ENCODE measurements at places on chromosomes 4 and X. TPM values are rescaled to one million over a fixed set of nuclear protein-coding genes. Genes with fewer than 3 reads are reported as not detected.

The DACH2 gene
- not detected for total RNA-seq

The ABCG2 gene
- total RNA-seq, result 3.5 TPM

The MAGEA1 gene
- not detected for total RNA-seq

The KCND1 gene
- 6.5 TPM for total RNA-seq

The CENPVL1 gene
- 0.17 TPM for total RNA-seq

The IGSF1 gene
- total RNA-seq, result 1.7 TPM

- DNase-seq, result no peak
Observed at GRCh38 chrX:38768079-38768478, 33.2 kb upstream of the MID1IP1 start.

DNA sequence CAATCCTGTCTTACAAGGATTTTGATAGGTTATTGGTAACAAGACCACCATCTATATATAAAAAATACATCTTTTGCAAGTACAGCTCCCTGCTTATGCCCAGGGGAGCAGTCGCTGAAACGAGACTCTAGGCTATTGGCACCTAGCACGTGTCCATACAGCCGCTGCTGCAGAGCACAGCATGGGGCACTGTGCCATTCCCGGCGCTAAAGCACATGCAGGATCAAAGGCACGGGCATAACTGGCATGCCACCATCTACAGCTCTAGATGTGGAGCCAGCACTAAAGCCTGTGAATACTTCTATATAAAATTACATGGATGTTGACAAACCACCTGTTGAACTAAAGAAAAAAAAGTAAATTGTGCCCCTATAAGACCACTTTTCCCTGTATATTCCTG is 144.8 kb downstream of the COL25A1 start:
- DNase-seq, result no peak

GRCh38 chr4:114563536-114564315 is 34.9 kb upstream of the UGT8 start:
- peak; percentile 50 for DNase-seq

DNA sequence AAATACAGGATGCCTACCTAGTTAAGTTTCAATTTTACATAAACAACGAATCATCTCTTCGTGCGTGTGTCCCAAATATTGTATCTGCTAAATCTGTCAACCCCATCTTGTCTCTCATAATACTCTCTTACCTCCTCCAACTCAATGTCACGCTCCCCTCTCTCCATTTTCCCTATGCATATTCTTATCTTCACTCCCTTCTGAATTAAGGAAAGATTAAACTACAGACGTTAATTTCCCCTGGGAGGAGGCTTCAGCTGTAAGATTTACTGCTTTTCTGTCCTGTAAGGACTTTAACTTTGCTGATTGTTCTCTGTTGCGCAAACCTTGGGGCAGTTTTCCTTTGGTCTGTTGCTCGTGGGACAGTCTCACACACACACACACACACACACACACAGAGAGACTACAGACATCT is 455 bp upstream of the ABCB7 start:
- no peak for DNase-seq

GRCh38 chr4:150072906-150073714 is 5.1 kb upstream of the DCLK2 start:
- DNase-seq, result no peak

DNA sequence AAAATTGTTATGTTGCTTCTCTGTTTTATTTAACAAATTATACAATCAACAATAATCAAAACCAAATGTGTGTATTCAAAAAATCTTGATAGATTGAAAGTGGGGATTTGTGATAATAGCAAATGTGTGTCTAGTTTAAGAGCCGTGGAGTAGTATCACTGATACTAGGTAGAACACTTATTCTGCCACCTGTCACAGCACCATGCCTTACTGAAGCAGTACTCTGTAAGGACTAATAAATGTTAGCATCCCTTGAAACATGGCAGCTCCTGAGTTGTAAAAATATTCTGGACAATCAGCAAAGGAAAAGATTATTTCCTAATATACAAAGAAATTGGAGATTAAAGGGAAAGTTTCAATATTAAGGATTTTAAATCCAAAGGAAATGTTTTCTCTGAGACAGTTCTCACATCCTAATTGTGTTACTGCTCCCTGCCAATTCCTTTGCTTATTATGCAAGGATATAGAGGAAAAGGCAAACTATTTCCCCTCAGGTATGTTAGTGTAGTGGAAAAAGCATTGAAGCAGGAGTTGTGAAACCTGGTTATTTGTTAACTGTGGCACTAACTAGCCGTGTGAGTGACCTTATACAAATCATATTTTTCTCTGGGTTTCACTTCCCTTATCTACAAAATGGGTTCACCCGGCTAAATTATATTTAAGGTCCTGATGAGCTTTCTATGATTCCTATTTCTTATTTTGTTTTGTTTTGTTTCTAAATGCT is 303.1 kb downstream of the ARHGAP24 start:
- DNase-seq, result no peak

DNA sequence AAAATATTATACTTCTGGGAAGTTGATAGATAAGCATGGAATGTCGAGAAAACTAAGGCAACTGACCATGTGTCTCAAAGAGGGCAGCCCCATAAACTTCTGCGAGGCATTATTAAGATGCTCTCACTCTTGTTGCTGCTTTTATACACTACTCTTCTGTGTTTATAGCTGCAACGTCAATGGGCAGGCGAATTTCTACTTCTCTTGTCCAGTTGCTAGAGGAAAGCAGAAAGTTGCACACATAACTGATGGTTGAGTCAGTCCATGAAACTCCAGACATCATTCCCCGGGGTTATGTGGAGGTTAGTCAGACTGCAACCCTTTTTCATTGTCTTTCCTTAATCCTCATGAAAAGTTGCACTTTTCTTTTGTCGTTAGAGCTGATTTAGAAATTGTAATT is 39.8 kb downstream of the VCX3B start:
- no peak for DNase-seq

- DNase-seq, result peak; percentile 45
Observed at GRCh38 chrX:20252381-20253231, 14.1 kb downstream of the RPS6KA3 start.

DNA sequence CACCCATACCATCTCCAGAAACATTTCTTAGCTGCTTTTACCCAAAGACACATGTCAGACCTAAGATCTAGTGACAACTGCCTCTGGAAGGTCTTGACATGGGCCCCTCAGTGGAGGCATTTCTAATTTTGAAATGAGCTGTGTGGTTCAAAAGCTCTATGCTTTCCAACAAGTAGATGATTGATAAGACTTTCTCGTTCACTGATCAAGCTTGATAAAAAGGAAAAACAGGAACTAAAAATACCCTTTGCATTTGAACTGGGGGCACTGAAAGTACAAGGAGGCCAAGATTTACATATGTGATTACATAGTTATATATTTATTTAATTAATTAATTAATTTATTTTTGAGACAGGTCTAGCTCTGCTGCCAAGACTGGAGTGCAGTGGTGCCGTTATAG is 61.3 kb upstream of the SCOC start:
- no peak for DNase-seq

Data from mucosa of gallbladder (tissue), 1 donor.